ENCODE measurements at places on chromosomes 1 and 21.
A peak's percentile ranks its signal among the peaks of the same experiment; 100 is the strongest.

GRCh38 chr1:243597383-243597782 lies 252.7 kb downstream of the AKT3 start:
- DNase-seq = no peak

DNA sequence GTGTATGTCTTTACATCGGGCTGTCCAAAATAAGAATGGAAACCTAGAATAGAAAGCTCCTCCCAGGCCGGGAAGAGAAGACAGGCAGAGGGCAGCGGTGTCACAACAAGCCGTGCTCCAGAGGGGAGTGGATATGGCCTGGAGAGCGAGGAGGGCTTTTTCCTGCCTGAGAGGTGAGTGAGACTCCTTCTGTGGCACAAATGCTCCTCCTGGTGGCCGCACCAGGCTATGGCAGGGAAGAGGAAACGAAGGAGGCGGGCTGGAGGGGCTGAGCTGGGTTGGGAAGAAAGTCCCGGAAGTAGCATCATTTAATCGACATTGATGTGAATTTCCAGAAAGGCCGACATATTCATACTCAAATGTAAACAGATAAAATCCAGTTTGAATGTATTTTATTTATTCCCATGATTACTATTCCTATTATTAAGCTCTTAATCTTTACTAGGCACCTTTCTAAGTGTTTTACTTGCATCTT lies 54.7 kb downstream of the MEF2D start:
- peak; percentile 86 for DNase-seq

GRCh38 chr1:177424744-177425143 lies 254.0 kb downstream of the BRINP2 start:
- no peak for DNase-seq

DNA sequence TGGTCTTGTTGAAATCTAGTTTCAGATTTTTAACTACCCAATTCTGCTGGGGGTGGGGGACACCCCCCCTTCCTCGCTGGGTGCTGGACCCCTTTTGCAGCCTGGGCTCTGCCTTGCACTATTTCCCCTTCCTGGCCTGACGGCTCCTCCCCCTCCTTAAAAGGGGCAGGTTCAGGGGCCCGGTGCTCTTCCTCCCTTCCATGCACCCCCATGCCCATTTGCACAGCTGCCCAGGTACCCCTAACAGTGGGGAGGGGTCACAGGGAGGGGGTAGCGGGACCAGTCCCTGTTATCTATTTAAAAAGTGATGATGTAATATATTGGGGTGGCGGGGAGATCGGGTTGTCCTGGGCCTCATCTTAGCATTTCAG lies 15.3 kb downstream of the ZBTB7B start:
- DNase-seq = no peak

- DNase-seq = no peak
Observed at GRCh38 chr1:215905493-215906115, 338.5 kb downstream of the KCTD3 start.

GRCh38 chr1:209490013-209490412 lies 93.5 kb upstream of the CAMK1G start:
- no peak for DNase-seq

- peak; percentile 74 for DNase-seq
Observed at GRCh38 chr1:10474613-10475507, at the start of gene PEX14. TSS of gene PEX14 (plus strand) at chr1:10474950. CDS start at chr1:10474967, 17 bp downstream.

DNA sequence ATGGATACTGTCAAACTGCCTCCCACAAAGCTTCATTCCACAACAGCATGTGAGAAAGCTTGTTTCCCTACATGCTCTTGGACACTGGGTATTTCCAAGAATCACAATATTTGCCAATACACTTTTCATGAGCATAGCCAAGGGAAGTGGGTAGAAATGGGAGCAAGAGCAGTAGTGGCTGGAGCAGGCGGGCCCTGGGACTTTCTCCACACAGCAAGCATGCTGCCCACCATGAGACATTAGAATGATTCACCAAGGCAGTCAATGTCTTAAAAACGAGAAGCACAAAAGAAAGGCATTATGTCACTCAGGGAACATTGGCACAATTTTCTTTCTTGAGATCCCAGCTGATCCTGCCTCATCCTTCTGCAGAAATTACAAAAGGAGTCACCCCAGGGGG lies 371.6 kb upstream of the RUNX1 start:
- DNase-seq = no peak

GRCh38 chr1:177346790-177347359 lies 176.1 kb downstream of the BRINP2 start:
- DNase-seq = no peak

DNA sequence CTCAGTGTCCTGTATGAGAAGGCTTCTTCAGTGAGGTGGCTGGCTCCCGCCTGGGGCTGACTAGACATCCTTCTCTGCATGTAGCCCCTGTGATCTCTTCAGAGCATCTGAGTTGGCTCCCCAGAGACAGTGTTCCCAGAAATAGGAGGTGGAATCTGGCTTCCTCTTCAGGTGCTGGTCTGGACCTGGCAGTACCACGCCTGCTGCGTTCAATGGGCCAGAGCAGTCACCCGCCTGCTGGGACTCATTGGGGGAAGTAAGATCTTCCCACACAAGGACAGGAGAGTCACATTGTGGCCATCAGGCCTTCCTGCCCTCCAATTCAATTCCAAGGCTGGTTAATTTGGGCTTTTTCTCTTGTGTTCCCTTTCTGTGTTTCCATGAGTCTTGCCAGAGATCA lies 51.0 kb downstream of the ADARB1 start:
- DNase-seq = no peak
